ENCODE measurements at places on chromosomes 11 and 22.
A peak's percentile ranks its signal among the peaks of the same experiment; 100 is the strongest.

GRCh38 chr22:25137577-25138525 is 61.8 kb upstream of the CRYBB3 start:
- no peak for DNase-seq

- no peak for DNase-seq
These were observed 689 bp upstream of the TMEM126A start for GRCh38 chr11:85647078-85647477.

GRCh38 chr22:40399621-40400020 is 29.2 kb downstream of the SGSM3 start:
- DNase-seq, result no peak

- no peak for DNase-seq
These were observed at the start of gene HSPB2 for GRCh38 chr11:111912535-111912934. HSPB2 (plus strand) TSS chr11:111912734; CDS start chr11:111912830, 96 bp downstream.

DNA sequence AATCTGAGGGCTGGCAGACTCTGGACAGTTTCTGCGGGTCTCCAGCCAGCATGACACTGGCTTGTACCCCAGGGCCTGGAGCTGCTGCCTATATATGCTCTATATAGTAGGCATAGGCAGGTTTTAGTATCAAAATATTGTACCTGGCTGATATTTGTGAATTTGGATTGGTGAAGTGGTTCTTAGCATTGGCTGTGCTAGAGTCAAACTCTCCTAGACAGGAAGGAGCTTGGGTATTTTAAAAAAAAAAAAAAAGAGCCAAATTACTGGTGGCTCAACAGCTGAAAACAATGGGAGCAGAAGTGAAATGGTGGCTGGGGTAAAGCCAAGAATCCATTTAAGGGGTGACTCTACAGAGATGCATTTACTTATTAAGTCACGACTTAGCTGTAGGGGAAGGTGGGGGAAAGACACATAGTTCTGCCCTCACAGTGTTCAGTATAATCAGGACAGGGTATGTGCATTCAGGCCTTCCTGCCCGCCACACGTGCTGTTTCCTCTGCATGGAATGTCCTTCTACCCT is 11.0 kb upstream of the MTFP1 start:
- DNase-seq, result no peak

DNA sequence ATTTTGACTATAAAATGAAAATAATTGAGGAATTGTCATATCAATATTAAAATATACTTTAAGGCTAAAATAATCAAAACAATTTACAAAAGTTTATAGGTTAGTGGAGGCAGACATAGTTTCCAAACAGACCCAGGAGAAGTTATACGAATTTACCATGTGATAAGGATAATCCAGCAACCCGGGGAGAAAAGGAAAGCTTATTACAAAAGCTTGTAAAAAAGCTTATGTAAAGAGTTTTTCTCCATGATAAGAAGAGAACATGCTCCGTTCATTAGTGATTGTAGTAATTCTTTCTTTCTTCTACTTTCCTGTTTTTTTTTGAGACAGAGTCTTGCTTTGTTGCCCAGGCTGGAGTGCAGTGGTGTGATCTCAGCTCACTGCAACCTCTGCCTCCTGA is 79.0 kb downstream of the ATXN10 start:
- DNase-seq, result no peak

GRCh38 chr11:130431331-130431773 is 2.9 kb upstream of the ADAMTS8 start:
- peak; percentile 72 for DNase-seq

DNA sequence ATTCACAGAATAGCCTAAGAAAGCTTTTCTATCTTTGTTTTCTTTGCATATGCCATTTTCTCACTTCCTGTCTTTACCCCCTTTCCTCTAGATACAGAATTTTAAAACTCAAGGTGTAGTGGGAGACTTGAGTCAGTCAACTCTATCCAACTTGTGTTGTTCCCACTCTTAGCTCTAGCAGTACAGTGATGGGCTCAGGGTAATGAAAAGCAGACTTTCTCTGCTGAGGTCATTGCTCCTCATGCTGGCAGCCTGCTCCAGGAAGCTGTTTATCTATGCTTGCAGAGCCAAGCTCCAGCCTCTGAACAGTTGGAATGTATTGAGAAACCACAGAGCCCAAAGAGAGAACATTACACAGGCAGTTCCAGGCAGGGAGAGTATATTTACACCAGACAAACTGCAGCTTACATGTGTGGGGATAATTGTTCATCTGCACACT is 68.1 kb downstream of the CSTPP1 start:
- peak; percentile 84 for DNase-seq

DNA sequence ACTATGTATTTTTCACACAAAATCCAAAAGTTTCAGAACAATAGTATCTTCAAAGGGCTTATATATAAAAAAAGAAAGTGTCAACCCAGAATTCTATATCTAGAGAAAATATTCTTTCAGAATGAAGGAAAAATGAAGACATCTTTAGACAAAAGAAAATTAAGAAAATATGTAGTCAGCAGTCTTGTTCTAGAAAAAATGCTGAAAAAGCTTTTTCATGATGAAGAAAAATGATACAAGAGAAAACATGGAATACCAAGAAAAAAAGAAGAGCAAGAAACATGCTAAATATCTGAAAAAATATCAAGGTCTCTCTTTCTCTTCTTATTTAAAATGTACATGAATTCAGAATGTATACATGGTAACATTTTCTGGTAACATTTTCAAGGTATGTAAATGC is 816.8 kb upstream of the FAT3 start:
- DNase-seq, result no peak

GRCh38 chr22:37741312-37741795 is 44.5 kb downstream of the TRIOBP start:
- DNase-seq, result no peak

DNA sequence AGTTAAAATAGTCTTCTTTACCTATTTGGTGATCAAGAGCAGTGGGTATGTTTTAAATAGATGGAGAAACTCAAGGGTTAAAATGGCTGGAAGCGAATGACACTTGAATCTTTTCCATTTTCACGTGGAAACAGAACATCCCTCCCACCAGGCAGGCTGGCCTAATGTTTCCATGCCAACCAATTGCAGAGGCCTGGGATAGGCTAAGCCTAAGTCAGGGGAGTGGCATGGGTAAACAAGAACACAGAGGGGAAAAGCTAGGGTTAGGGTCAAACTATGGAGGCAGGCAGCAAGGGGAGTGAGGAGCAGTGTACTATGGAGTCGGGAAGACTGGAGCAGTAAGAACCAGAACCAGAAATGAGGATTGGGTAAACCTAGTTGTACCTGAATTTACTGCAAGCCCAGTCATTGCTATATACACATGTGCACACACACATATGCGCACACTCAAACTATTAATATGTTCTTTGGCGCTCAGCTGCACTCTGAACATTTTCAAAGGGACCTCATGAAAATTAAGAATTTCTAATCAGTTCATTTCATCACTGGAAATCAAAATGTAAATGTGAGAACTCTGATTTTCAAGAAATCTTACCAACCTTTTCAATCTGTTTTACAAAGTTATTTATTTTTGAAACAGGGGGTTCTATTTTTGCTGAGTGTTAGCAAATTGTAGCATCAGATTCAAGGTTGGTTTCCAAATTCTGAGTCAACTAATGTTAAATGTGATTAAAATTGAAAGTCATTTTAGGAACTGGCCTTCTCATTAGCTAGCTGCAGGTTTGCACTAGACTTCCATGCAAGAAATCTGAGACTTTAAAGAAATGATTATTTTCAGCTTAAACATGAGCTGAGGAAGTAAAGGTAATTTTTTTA is 327.0 kb upstream of the CCDC90B start:
- no peak for DNase-seq

- DNase-seq, result peak; percentile 74
These were observed 4.5 kb downstream of the NEAT1 start for GRCh38 chr11:65426839-65427690.

DNA sequence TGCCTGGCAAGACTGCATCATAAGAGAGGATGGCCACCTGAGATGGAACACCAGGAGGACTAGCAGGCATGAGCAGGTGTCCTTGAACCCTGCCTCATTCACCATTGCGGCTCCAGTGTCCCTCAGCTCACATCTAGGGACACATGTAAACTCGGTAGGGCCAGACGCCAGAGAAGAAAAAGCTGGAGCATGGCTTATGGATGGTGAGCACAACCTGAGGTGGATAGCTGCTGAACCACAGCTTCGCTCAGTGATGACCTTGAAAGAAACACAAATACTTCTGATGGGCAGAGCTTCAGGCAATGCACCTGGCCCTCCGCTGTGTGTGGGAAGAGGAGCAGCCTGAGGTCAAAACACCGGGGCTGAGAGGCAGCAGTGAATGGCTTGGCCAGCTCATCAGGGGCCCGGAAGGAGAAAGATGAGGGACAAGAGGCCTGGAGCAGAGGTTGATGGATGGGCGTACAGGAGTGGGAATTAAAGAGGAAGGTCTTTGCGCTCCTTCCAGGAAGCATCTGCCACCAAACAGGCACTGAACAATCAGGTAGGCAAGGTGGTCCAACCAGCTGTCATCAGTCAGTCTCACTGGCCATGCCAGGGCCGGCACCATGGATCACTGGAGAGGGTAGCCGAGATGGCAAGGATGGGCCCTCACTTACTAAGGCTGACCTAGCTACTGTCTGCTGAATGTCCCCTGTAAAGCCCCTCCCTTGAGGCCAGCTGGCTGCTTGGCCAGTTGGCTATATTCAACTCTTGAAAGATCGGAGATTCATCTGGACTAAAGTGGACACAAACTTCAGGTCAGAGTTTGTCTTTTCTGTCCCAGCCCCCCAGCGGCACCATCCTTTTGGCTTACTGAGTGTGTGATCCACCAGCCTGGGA is 89.7 kb downstream of the MYEOV start:
- peak; percentile 41 for DNase-seq

GRCh38 chr22:26448334-26448733 is 19.3 kb downstream of the ASPHD2 start:
- no peak for DNase-seq

DNA sequence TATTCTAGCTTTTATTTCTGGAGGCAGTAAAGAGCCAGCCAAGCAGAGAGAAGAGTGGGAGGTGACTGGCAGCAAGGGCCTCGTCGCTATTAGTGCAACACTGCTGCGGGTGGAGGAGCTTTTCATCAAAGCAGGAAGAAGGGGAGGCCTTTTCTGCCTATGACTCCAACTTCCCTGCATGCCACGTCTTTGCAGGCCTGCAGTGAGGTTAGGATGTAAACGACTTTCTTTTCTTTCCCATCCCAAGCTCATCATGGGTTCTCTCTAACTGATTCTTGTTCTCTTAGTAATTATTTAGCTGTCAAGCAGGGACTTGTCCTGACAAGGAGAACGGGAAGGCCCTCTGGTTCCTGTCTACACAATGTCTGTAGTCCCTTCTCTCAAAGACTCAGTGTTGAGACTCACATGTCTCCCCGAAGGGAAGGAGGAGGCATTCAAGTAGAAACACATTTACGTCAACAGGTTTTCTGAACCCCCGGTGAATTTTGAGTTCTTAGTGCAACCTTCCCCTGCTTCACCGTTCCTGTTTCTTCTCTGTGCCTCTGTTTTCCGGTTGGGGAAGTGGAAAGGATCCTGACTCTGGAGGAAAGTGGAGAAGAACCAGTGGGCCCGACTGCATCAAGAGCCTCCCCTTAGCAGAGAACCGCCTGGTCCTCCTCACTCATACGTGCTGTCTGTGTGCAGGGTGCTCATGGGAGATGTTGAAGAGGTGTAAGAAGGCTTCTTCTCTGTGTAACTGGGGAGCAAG is 56.9 kb downstream of the PACS1 start:
- DNase-seq, result no peak

- DNase-seq, result no peak
These were observed 13.5 kb upstream of the TTLL8 start for GRCh38 chr22:50071432-50072166.

DNA sequence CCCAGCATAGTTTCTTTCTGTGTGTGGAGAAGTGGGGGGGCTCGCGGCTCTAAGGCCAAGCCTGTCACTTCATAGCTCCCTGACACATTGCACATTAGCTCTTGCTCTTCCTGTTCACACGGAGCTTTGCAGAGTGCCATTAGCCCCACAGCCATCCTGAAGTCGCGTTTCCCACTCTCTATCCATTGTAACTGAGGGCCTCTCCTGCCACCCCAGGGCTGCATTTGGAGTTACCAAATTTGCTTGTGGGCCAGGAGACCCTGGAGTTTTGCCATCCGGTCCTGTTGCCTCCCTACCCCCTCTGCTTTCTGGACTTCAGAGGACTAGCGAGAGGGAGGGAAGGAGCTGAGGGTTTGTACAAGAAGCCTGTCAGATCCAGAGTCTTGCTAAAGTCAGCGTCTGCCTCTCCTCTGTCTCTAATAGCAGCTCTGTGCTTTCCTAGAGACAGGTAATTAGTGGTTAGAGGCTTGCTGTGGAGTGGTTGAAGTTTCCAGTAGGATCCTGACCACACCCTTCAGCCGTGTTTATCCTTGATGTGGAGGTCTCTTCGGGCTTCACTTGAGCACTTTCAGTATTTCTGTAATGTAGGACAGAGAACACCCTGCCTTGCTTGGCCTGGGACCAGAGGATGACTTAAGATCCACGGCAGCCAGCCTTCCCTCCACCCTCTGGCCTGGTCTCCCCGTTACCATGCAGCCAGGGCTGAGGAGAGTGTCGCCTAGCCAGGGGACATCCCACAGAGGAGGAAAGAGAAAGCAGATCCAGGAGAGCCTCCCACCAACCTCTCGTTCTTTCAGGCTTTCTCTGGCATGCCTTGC is 14.1 kb downstream of the DCPS start:
- peak; percentile 49 for DNase-seq

- no peak for DNase-seq
These were observed 7.4 kb downstream of the DUSP8 start for GRCh38 chr11:1564535-1565172.

DNA sequence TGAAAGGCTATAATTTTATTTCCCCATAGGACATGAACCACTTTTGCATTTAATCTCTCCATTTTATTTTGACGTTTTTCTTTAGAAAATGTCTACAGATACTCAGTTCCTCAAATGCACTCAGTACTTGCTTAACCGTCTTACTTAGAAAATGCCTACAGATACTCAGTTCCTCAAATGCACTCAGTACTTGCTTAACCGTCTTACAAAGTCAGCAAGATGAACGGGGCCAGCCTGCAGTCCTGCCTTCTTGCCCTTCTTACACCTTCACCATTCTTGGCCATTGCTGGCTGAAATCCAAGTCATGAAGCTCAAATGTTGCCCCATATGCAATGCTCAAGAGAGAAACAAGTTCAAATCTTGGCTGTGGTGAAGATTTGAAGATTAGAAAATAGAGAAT is 34.1 kb downstream of the CSNK2A3 start:
- DNase-seq, result no peak

GRCh38 chr11:79507706-79508105 is 66.9 kb upstream of the TENM4 start:
- no peak for DNase-seq

GRCh38 chr11:119635776-119636175 is 93.2 kb downstream of the NECTIN1 start:
- DNase-seq, result no peak

All from breast epithelium (tissue), 4 donors.